ENCODE measurements at places on chromosomes 5 and 9.

- peak; percentile 64 for DNase-seq
Observed at GRCh38 chr9:696332-697323, 144.9 kb upstream of the DMRT1 start.

- no peak for DNase-seq
Observed at GRCh38 chr5:125550274-125550673, 803.8 kb upstream of the ZNF608 start.

DNA sequence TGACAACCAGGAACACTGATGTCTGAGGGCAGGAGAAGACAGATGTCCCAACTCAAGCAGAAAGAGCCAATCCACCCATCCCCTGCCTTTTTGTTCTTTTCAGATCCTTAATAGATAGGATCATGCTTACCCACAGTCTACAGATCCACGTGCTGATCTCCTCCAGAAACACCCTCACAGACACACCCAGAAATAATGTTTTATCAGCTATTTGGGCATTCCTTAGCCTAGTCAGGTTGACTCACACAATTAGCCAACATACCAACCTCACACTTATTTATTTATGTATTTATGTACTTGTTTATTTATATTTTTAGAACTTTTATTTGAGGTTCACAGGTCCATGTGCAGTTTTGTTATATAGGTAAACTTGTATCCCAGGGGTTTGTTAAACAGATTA is 151.5 kb upstream of the IL12B start:
- no peak for DNase-seq

DNA sequence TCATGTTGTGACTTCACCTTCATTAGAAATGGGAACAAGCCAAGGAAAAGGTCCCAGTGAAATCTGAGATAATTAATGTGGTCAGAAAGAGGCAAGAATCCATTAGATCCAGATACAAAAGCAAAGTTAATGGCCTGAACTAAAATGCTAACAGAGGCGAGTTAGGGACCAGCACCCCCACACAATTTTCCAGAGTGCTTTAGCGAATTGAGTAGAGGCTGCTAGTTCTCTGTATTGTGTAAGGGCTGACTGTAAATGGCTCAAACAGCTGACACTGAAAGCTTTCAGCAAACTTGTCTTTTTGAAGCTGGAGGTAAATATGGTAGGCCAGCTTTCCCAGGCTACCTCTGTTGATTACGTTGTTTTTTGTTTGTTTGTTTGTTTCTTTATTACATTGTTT is 75.5 kb downstream of the CSNK1A1 start:
- no peak for DNase-seq

- no peak for DNase-seq
Observed at GRCh38 chr5:178442405-178443257, 147.6 kb downstream of the COL23A1 start.

GRCh38 chr5:6814816-6815215 is 101.6 kb downstream of the TENT4A start:
- DNase-seq = no peak

DNA sequence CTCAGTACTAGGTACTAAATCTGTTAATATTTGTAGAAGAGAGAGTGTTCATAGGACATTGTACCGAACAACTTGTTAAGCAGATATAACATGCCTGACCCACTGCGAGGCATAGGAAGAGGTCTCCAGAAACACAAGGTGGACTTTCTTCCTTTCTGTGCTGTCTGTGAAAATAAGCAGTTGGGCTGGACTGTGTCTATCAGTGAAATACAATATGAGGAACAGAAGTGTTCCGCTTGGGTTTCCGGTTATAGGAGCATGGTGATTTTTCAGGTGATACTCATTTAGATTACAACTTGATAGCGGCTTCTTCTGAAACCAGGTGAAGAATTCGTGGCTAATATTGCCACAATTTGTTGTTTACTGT is 60.9 kb upstream of the TLR4 start:
- peak; percentile 5 for DNase-seq

Measured in cerebellar cortex (tissue), 1 donor.